ENCODE measurements at places on chromosomes 5 and 9. TPM values are rescaled to one million over a fixed set of nuclear protein-coding genes. Genes with fewer than 3 reads are reported as not detected.

DNA sequence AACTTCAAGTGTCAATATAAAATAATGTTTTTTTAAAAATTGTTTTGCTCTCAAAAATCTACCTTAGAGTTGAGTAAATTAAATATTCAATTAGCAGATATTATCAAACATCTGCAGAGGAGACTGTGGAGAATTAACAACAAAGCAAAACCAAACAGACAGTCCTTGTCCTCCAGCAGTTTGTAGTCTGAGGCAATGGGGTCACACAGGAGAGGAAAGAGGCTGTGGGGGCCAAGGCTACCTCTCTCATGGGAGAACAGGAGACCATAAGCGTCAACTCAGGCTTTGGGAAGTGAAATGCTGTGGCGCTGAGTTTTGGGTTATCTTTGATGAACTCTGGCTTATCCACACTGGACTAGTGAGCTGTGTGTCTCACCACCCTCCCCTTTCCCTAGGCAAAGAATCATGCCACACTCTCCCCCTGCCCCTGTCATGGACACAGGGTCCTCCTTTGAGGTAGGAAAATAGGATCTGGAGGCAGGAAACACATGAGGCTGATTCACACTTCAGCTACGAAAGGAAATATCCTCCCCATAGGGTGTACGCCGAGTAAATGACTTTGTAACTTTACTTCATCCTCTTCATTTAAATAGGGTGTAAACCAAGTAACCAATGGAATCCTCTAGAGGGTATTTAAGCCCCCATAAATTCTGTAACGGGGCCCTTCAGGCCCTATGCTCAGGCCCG, 152.7 kb downstream of the FSTL4 start:
- DNase-seq, result no peak
- H3K4me3 ChIP-seq, result no peak overlapping the region
- H3K36me3 ChIP-seq, result no peaks in the 10 kb centered on the region

GRCh38 chr5:145157841-145158240, 677.3 kb downstream of the PRELID2 start:
- no peaks in the 10 kb centered on the region for H3K36me3 ChIP-seq
- no peak for DNase-seq
- H3K27me3 ChIP-seq, result peaks cover 7% of the 10 kb centered on the region
- no peak overlapping the region for H3K4me3 ChIP-seq

GRCh38 chr5:61966997-61967396, 339.0 kb upstream of the KIF2A start:
- DNase-seq, result no peak
- H3K27ac ChIP-seq, result no peak overlapping the region
- H3K4me1 ChIP-seq, result peaks cover 12% of the 10 kb centered on the region
- no peak overlapping the region for H3K4me3 ChIP-seq

DNA sequence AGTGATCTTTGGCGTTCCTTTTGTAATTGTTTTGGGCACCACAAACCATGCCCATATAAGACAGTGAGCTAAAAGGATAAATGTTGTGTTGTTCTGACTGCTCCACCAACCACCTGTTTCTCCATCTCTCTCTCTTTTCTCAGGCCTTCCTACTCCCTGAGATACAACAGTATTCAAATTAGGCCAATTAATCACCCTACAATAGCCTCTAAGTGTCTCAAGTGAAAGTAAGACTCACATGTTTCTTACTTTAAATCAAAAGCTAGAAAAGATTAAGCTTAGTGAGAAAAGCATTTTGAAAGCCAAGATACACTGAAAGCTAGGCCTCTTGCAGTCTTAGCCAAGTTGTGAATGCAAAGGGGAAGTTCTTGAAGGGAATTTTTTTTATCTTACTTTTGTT, 268.8 kb upstream of the NREP start:
- H3K4me3 ChIP-seq, result no peak overlapping the region
- no peaks in the 10 kb centered on the region for H3K27me3 ChIP-seq
- H3K27ac ChIP-seq, result peak overlapping the region; percentile 6
- H3K4me1 ChIP-seq, result peaks cover 6% of the 10 kb centered on the region
- no peak for DNase-seq
- peaks cover 1% of the 10 kb centered on the region for H3K36me3 ChIP-seq

GRCh38 chr9:36479101-36479500, 79.0 kb upstream of the RNF38 start:
- no peak overlapping the region for H3K27ac ChIP-seq
- no peak overlapping the region for H3K4me3 ChIP-seq
- no peaks in the 10 kb centered on the region for H3K27me3 ChIP-seq
- H3K36me3 ChIP-seq, result no peaks in the 10 kb centered on the region
- no peak for DNase-seq
- peaks cover 18% of the 10 kb centered on the region for H3K4me1 ChIP-seq

DNA sequence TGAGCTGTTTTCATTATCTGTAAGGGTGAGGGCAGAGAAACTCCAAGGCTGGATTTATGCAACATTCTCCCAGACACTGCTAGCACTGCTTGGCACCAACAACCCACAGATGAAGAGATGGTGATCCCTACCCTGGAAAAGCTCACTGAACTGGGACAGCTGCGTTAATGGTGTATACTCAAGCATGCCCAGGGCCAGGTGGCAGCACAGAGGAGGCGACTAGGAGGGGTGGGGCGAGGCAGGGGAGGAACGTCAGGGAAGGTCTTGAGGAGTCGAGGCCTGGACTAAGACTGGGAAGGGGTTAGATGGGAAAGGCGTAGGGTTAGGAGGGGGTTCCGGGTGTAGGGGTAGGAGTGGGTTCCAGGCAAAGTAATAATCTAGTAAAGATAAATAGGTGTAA, 73.1 kb upstream of the TBC1D9B start:
- peaks cover 17% of the 10 kb centered on the region for H3K36me3 ChIP-seq
- no peak overlapping the region for H3K27ac ChIP-seq
- no peak overlapping the region for H3K4me3 ChIP-seq
- H3K27me3 ChIP-seq, result no peaks in the 10 kb centered on the region
- H3K4me1 ChIP-seq, result no peaks in the 10 kb centered on the region

GRCh38 chr9:16271967-16272366, 598.5 kb downstream of the BNC2 start:
- no peak overlapping the region for H3K4me3 ChIP-seq
- H3K27ac ChIP-seq, result no peak overlapping the region
- peaks cover 22% of the 10 kb centered on the region for H3K4me1 ChIP-seq
- no peak for DNase-seq

- DNase-seq, result no peak
- no peaks in the 10 kb centered on the region for H3K27me3 ChIP-seq
- H3K36me3 ChIP-seq, result no peaks in the 10 kb centered on the region
- H3K27ac ChIP-seq, result no peak overlapping the region
- peaks cover 37% of the 10 kb centered on the region for H3K4me1 ChIP-seq
These were observed 2.7 kb downstream of the CDC42SE2 start for GRCh38 chr5:131266370-131267060.

DNA sequence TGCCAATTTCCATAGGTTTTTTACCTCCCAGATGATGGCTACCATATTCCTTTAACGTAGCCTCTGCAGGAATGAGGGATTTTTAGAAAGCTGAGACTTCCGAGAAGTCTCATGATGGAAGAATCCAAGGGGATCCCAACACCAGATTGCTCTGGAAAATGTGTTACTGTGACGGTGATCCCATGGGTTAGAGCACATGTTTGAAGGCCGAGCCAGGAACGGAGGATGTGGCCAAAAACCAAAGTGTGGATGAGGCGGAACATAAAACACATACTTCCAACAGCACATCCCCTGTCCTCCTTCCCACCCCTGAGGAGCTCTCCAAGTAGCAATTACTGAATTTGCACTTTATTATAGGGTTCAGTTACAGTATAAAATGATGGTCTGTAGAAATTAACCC, 82.6 kb downstream of the GPR21 start:
- no peak for DNase-seq
- H3K4me1 ChIP-seq, result peaks cover 35% of the 10 kb centered on the region
- no peaks in the 10 kb centered on the region for H3K27me3 ChIP-seq
- no peak overlapping the region for H3K27ac ChIP-seq
- no peak overlapping the region for H3K4me3 ChIP-seq
- peaks cover 1% of the 10 kb centered on the region for H3K36me3 ChIP-seq

DNA sequence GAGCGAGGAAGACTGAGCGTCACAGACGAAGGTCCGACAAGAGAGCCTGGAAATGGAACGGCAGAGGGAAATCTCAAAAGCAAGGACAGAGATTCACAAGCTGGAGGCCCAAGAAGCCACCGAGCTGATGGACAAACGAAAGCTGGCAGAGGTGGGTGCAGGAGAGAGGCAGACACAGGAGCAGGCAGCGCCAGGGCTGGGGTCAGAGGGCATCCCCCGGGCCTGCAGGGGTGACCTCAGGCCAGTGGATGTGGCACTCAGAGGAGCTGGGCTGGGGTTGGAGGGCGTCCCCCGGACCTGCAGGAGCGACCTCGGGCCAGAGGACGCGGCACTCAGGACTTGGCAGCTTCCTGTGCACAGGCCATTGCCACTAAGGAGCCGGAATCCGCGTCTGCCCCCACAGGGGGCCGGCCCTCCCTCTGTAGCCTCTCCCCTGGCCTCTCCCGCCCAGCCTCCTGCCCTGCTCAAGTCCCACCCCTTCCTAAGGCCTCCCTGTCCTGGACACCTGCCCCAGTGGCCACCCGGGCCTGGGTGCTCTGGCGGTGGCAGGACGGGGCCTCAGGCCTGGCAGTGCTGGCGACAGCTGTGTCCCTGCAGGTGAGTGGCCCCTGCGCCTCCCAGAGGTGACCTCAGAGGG, 40.4 kb downstream of the EXD3 start:
- H3K27ac ChIP-seq, result no peak overlapping the region
- H3K4me3 ChIP-seq, result no peak overlapping the region
- H3K4me1 ChIP-seq, result no peaks in the 10 kb centered on the region
- H3K36me3 ChIP-seq, result peaks cover 1% of the 10 kb centered on the region

GRCh38 chr9:88949961-88950340, 41.3 kb upstream of the S1PR3 start:
- no peak overlapping the region for H3K27ac ChIP-seq
- peaks cover 10% of the 10 kb centered on the region for H3K27me3 ChIP-seq
- DNase-seq, result no peak
- H3K4me1 ChIP-seq, result peaks cover 31% of the 10 kb centered on the region

DNA sequence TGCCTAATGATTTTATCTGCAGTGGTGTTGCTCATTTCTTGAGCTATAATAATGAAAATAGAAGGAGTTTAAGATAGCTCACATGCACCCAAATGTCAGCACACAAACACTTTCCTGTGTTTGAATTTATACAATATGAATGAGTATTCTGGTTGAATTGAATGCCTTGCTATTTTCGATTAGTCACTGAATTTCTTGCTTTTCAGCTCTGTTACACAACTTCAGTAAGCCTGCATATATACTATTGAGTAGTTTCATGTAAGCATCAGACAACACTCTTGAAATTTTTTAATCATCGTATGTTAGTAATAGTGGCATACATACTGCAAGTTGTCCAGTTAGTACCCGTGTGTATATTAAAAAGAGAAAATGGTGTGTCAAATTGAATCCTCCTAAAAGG, 281.5 kb upstream of the GRIA1 start:
- H3K27ac ChIP-seq, result no peak overlapping the region
- H3K36me3 ChIP-seq, result no peaks in the 10 kb centered on the region
- no peak for DNase-seq
- H3K4me1 ChIP-seq, result no peaks in the 10 kb centered on the region
- no peak overlapping the region for H3K4me3 ChIP-seq
- peaks cover 4% of the 10 kb centered on the region for H3K27me3 ChIP-seq

DNA sequence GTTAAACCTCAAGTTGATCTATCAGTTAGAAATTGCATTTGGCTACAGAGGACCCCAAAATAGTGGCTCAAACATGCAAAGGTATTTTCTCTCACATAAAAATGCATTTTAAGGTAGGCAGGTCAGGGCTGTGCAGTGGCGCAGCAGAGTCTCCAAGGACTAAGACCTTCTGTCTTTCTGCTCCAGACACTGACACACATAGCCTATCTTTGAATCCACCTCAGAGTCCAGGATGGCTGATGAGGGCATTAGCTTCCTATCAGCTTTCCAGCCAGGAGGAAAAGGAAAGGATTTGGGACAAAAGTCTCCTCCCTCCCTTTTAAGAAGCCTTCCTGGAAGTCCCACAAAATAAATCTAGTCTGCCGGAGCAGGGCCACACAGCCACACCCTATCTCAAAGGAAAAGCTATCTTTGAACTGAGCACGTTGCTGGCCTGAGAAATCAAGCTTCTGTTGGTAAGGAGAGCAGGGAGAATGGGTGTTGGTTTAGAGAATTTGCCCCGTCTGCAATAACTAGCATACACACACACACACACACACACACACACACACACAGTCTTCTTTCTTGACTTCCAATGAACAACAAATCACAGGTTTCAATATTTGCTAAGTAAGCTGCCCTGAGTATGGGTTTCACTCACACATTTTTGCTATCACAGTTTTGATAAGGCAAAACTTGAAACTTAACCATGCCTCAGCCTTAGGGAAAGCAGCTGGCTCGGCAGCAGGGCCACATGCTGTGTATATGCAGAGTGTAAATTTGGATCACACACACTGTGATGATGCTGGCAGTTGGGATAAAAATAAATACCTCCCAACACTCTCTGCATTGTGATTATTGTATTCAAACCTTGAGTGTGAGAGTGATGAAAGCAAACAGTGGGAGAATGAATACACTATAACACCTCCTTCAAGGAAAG, 116.6 kb upstream of the MAP3K1 start:
- H3K27me3 ChIP-seq, result peaks cover 2% of the 10 kb centered on the region
- H3K36me3 ChIP-seq, result peaks cover 2% of the 10 kb centered on the region
- H3K27ac ChIP-seq, result peak overlapping the region; percentile 73
- DNase-seq, result no peak

DNA sequence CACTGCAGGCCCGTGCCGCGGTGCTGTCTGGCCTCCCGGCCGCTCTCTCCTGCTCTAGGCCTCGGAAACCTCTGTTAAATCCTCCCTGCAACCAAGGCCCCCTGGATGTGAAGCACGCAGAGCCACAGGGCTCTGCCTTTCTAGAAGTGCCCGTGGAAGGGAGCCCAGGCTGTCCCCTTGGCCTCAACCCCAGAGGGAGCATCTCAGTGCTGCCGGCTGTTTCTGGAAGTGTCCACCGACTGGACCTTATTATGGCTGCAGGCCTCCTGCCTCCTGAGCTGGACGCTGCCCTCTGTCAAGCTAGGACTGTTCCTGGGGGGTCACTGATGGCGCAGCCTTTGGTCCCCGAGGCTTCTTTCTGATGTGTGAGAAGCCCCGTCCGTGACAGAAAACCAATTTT, 40.4 kb upstream of the PHYKPL start:
- DNase-seq, result peak; percentile 54
- H3K36me3 ChIP-seq, result peaks cover 2% of the 10 kb centered on the region
- peaks cover 9% of the 10 kb centered on the region for H3K27me3 ChIP-seq
- H3K4me3 ChIP-seq, result no peak overlapping the region
- H3K4me1 ChIP-seq, result no peaks in the 10 kb centered on the region

The CCDC192 gene
- not detected for total RNA-seq

The SLC25A2 gene
- 0.48 TPM for total RNA-seq

The NUTM2G gene
- 0.15 TPM for total RNA-seq

The MYOT gene
- total RNA-seq, result not detected

The IL6ST gene
- 167 TPM for total RNA-seq

The PCDHGA9 gene
- total RNA-seq, result 0.97 TPM

The FOXD4L3 gene
- not detected for total RNA-seq

The TLE1 gene
- 17.1 TPM for total RNA-seq

Data from chondrocyte (in vitro differentiated cells).